ENCODE measurements at places on chromosomes 4 and X.

DNA sequence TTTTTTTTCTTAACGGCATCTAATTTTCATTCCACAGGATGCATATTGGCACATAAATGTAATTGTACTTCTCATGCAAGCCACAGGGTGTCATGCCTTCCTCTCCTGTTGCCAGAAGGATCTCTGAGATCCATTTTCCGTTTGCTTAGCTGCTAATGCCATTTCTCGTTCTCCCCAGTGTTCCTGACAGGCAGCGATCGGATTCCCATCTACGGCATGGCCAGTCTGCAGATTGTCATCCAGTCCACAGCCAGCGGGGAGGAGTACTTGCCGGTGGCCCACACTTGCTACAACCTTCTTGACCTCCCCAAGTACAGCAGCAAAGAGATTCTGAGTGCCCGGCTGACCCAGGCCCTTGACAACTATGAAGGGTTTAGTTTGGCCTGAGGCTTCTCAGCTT is 8.9 kb upstream of the NAP1L5 start:
- peak; percentile 5 for DNase-seq

- DNase-seq: no peak
Measured at GRCh38 chrX:10175319-10175871, 18.6 kb downstream of the CLCN4 start.

- DNase-seq: no peak
Measured at GRCh38 chr4:172858731-172859230, 309.8 kb upstream of the GALNT7 start.

DNA sequence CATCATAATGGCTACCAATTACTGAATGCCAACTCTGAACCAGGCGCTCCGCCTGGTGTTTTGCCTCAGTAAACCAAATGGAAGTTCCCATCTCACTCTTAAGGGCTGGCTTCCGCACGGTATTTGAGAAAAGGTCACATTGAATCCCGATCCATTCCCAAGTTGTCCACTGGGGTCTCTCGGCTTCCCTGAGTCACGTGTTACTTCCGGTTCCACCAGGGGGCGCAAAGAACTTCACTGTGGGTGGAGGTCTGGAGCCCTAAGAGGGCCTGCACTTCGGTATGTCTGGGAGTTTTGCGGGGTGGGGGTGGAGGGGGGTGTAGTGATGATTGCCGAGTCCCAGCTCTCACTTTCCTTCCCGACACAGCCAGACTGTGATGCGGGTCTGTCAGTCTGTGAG is 13.4 kb upstream of the NHS start:
- DNase-seq: no peak

GRCh38 chr4:48031802-48032525 is 15.4 kb downstream of the NIPAL1 start:
- no peak for DNase-seq

DNA sequence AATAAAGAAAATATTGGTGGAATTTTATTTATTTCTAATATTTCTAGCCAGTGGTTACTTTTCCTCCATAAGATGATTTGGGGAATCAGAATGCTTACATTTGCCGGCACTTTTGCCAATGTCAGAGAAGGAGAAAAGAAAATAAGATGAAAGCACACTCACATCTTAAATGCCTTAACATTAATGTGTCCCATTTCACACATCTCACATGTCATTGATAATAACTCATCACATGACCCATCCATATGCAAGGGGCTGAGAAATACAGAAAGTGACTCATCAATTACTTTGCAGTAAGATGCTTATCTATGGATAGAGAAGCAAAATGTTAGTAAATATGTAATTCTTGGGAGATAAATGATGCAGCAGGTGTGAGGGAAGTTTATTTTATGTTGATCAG is 1531.0 kb downstream of the PCDH7 start:
- no peak for DNase-seq

DNA sequence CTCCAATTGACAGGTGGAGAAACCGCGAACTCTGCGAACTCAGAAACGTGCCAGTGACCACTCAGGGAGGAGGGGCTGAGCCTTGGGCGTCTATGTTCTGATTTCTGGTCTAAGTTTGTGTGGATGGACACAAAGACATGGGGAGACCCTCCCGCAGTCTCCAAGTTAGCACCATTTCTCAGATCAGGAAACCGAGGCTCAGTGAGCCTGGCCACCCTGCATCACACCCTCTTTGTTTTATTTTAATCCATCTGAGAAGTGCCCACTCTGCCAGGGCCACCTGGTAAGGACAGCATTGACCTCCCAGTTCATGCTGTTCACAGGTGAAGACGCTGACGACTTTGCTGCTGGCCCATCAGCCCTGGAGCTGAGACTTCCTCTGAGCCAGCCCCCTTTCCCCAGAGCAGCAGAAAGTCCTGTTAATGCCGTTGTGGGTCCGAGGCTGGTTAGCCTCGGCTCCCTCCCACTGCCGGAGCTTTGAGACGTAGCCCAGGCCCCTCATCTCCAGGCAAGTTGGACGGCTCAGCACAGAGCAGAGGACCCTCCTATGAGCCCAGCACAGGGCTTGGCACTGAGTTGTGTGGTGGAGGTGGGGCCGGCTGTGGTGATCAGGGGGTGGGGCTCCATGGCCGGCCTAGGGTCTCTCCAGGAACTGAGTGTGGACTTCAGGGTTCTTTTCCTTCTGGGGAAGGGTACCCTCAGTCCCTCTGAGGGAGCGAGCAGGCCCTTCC is 43.7 kb downstream of the PSAPL1 start:
- no peak for DNase-seq

DNA sequence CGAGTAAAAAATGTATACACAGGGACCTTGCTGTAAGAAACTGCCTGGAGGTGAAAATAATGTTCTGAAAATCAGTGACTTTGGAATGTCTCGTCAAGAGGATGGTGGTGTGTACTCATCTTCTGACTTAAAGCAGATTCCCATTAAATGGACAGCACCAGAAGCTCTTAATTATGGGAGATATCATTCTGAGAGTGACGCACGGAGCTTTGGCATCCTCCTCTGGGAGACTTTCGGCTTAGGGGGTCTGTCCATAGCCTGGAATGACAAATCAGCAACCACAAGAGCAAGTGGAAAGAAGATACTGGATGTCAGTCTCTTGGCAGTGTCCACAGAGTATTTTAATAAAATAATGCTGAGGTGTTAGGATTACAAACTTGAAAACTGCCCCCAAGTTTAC is 129.4 kb downstream of the THOC2 start:
- DNase-seq: no peak

GRCh38 chrX:26522501-26522900 is 306.5 kb downstream of the MAGEB5 start:
- DNase-seq: no peak

DNA sequence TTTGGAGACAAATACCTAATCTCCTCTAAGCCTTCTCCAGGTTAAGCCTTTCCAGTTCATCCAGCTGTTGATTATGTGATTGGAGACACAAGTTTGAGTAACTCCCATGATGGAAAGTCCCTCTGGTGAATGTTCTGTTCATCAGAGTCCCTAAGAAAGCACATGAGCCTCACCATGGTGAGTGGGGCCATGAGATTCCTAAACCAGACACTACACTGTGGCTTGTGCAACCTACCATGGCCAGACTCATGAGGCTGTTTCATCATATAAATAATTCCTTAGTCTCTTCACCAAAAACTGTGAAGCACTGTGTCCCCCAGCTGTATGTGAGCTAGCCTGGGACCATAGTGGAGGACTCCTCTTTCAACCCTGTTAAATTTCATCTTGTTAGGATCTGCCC is 14.4 kb downstream of the PKD2 start:
- no peak for DNase-seq

DNA sequence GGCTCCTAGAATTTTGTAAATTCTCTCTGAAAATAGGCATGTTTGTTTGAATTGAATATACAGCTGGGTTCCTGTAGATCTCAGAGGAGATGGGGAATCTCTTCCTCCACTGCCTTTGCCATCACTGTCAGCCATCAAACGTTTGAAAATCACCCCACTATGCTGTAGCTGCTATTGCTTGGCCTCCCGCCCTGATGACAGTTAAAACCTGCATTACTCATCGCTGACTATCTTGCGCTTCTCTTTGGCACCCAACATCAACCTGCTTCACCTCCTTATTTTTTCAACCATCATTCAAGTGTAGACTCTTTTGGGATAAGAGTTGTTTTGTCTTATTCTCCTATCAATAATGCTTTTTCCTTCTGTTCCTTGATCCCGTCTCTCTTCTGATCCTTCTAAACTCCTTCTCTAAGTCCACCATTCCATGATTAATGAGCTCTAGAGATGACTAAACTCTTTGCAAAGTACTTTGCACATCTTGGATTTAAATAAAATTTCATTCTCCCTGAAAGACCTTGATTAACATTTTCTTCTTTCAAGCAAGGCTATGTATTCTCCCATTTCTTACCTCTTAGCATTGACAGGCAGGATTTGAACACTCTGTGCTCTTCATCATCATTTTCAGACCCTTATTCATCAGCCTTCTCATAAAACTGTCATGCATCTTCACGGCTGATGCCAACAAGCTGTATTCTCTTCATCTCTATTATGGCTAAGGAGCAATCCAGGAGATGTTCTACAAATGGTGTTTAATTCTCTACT is 133.0 kb downstream of the SNCA start:
- no peak for DNase-seq

GRCh38 chr4:20809812-20810211 is 109.6 kb downstream of the PACRGL start:
- no peak for DNase-seq

GRCh38 chr4:113495790-113496189 is 265.7 kb downstream of the CAMK2D start:
- DNase-seq: no peak

DNA sequence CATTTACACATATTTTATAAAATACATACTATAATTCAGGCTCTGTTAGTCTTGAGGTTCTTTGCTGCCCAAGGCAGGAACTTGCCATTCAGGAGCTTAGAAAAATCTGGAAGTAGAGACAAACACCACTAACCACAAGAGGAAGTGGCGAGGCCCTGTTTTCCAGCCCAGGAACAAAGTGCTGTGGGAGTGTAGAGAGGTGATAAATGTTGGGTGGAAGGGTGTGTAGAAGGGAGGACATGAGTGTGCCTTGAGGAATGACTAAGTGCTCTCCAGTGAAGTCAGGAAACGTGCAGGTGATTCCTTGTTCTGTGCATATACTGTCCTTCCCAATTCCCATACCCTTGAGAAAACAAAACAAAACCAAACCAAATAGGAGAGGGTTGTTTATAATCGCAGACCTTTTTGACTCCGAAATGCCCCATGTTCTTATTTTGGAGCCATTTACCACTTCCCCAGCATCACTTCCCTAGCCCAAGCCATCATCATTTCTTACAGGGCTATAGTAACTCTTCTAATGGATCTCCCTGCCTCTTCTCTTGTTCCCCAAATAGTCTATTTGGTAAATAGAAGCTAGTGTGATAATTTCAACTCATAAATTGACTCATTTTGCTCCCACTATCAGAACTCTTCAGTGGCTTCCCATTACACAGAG is 83.2 kb downstream of the GPAT3 start:
- DNase-seq: no peak

DNA sequence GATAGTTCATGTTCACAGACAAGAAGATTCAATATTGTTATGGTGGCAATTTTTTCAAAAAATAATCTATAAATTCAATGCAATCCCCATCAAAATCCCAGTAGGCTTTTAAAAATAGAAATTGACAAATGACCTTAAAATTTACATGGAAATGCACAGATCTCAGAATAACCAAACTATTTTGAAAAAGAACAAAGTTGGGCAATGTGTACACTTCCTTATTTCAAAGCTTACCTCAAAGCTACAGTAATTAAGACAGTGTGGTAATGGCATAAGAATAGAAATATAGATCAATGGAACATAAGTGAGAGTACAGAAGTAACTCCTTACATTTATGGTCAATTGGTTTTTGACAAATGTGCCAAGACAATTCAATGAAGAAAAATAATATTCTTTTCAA is 39.0 kb downstream of the FRMD7 start:
- no peak for DNase-seq

GRCh38 chr4:163623787-163624186 is 129.3 kb downstream of the TMA16 start:
- DNase-seq: no peak

DNA sequence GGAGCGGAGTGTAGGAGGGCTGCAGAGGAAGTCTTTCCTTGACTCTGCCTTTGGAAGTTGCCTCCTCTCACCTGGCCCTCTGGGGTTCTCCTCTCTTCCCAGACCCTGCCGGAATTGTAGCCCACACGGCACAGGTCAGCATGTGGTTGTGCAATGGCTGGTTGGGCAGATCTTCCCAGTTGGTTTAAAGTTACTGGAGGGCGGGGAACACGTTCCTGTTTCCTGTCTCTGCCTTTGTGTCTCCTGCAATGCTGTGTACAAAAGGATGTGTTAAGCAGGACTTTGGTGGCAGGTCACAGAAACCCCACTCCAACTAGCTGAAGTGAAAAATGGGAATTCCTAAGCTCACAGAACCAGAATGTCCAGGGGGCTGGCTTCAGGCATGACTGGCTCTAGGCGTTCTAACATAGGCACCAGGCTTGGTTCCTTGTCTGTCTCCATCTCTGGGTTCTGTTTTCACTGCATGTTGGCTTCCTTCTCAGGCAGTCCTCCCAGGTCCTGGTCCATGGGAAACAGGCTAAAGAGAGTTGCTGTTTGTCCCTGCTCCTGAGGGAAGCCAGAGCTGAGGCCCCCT is 19.9 kb downstream of the SORCS2 start:
- DNase-seq: no peak

DNA sequence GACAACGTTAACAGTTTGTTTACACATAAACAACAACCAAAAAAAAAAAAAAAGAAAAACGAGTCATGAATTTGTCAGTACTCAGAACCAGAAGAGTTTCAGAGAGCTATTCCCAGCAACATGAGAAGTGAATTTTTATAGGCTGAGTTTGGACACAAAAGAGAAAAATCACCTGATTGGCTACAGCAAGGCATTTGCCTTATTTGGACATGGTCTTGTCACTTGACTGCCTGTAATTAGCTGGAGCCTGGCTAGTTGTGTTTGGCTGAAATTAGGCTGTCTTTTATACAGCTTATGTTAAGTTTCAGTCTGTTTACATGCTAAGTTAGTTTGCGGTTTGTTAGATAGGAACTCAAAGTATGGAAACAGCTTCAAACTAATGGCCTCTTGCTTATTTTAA is 880 bp upstream of the TEX13A start:
- no peak for DNase-seq

DNA sequence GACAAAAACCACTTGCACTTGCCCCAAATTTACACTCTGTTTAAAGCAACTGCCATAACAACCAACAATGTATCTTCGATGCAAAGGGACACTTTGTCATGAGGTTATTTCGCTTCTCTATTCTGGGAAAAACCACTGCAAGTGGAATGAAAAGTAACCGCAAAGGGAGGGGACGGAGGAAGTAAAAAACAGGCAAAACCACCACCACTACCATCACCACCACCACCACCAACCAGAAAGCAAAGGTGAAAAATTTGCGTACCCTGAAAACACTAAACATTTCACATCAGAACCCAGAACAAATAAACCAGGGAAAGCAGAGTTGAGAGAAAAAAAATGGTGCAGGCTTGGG is 1.2 kb upstream of the N4BP2 start:
- DNase-seq: no peak

GRCh38 chr4:115688961-115689360 is 575.5 kb upstream of the NDST4 start:
- DNase-seq: no peak

DNA sequence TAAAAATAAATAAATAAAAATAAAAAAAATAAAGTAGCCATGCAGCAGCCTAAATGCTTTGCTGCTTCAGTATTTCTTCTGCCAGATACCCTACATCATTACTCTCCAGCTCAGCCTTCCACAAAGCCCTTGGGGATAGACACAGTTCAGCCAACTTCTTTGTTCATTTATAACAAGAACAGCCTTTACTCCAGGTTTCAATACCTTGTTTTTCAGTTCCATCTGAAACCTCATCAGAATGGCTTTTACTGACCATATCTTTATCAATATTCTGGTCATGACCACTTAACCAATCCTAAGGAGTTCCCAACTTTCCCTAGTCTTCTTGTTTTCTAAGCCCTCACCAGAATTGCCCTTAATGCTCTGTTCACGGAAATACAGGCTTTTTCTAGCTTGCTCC is 128.3 kb upstream of the MED14 start:
- no peak for DNase-seq

Measured in NCI-H1105 (cell line).